ENCODE measurements at places on chromosomes 3 and 15.

DNA sequence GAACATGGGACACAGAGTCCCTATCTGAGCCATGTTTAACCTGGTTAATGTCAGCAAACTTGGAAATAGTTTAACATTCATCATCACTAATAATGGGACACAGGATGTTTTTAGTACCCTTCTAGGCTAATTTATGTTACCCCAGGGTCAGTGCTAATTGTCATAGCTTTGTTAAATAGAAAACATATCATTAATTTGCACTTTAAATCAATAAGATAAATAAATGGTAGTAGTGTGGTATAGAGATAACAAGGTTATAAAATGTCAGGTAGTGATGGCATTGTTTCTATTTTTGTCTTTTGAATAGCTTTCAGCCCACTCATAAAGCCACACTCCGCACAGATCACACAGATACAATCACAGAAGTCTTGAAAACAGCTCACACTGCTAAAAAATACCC is 534.9 kb downstream of the MECOM start:
- no peak for DNase-seq

DNA sequence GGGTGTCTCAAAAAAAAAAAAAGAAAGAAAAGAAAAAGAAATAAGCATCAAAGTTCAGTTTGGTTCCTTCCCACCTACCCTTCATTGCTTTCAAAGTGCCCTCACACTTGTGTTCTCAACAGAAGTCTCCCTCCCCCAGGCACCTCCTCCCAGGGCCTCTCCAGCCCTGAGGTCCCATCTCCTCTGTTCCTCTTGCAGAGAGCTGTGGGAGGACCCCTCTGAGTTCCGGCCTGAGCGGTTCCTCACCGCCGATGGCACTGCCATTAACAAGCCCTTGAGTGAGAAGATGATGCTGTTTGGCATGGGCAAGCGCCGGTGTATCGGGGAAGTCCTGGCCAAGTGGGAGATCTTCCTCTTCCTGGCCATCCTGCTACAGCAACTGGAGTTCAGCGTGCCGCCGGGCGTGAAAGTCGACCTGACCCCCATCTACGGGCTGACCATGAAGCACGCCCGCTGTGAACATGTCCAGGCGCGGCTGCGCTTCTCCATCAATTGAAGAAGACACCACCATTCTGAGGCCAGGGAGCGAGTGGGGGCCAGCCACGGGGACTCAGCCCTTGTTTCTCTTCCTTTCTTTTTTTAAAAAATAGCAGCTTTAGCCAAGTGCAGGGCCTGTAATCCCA is 6.1 kb downstream of the CYP1A2 start:
- DNase-seq, result no peak

DNA sequence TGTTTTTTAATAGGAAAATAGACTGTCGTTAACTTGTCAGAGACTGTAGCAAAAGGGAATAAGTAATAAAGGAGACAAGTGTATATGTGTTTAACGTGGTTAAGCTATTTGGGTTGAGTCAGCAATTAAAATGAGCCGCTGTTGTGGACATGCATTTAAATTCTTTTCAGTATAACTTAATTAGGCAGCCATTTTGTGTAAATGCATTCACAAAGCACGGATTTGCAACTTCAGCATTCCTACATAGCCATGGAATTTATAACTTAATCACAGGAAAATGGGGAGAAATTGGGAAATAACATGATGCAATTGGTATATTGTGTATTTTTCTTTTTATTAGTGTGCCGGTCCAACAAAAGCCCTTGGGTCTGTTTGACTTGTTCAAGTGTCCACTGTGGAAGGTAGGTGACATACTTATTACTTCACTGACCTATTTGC is 27.9 kb downstream of the USP3 start:
- no peak for DNase-seq

- no peak for DNase-seq
Observed at GRCh38 chr3:60064210-60065178, 1014.7 kb upstream of the CFAP20DC start.

GRCh38 chr3:55205990-55206389 is 278.1 kb upstream of the LRTM1 start:
- no peak for DNase-seq

DNA sequence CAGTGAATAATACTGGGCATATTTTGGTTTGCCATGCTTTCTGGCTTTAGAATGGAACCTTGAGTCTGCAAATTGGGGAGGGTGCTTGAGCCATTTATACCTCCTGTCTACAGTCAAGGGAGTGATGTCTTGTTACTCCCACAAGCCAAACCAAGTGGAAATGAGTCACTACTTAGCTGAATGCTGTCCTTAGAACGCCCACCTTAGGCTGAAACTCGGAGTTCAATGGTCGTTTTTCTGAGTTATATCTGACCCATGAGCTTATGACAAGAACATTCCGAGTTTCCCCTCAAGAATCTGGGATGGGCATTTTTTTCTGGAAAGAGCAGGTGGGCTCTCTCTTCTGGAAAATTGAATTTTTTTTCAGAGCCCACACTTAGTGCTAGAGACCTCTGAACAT is 17.4 kb upstream of the CLDN18 start:
- no peak for DNase-seq

- DNase-seq, result no peak
Observed at GRCh38 chr15:93452537-93453211, 363.7 kb upstream of the RGMA start.

DNA sequence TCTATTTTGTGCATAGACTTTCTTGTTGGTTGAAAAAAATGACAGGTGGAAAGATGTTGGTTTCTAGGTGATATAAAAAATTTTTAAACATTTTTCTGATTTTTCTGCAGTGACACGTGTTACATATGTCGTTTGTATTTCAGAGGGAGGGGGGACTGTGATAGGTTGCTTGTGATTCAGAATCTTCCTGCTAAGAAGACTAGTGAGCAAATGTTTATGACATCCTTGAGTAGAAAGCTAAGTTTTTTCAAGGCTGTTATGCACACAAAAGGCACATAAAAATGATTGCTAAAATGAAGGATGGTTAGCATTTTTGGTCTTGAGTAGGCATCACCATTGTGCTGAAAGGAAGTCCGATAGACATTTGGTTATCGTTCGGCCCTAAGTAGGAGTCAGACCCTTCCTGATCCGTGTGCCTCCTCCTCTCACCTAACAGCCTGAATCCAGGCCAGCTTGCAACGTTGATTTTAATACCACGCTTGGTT is 1.5 kb downstream of the ZNF639 start:
- DNase-seq, result no peak

GRCh38 chr3:98172621-98173020 is 6.1 kb downstream of the OR5H15 start:
- DNase-seq, result no peak

GRCh38 chr3:46488735-46489361 is 8.9 kb upstream of the RTP3 start:
- DNase-seq, result peak; percentile 15

DNA sequence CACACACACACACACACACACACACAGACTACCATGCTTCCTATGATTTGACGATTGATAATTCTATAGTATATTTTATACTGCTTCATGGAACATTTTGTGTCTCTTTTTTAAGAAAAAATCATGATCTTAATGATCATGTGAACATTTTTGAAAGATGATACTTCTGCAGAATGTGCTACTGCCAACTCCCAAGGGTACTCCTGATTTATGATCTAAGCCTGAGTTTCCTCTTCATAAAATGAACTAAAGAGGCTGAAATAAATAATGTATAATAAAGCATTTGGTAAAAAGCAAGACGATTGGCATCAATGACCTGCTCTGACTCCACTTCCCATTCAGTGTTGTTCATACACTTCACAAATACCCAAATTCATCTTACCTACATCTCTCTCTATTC is 333.8 kb upstream of the RBMS3 start:
- no peak for DNase-seq

Data from GOT3 (cell line).